ENCODE measurements at places on chromosomes 4 and X. TPM values are rescaled to one million over a fixed set of nuclear protein-coding genes. Genes with fewer than 3 reads are reported as not detected.
A peak's percentile ranks its signal among the peaks of the same experiment; 100 is the strongest.

- DNase-seq = peak; percentile 57
Measured at GRCh38 chr4:10461091-10461849, 4.0 kb upstream of the ZNF518B start.

DNA sequence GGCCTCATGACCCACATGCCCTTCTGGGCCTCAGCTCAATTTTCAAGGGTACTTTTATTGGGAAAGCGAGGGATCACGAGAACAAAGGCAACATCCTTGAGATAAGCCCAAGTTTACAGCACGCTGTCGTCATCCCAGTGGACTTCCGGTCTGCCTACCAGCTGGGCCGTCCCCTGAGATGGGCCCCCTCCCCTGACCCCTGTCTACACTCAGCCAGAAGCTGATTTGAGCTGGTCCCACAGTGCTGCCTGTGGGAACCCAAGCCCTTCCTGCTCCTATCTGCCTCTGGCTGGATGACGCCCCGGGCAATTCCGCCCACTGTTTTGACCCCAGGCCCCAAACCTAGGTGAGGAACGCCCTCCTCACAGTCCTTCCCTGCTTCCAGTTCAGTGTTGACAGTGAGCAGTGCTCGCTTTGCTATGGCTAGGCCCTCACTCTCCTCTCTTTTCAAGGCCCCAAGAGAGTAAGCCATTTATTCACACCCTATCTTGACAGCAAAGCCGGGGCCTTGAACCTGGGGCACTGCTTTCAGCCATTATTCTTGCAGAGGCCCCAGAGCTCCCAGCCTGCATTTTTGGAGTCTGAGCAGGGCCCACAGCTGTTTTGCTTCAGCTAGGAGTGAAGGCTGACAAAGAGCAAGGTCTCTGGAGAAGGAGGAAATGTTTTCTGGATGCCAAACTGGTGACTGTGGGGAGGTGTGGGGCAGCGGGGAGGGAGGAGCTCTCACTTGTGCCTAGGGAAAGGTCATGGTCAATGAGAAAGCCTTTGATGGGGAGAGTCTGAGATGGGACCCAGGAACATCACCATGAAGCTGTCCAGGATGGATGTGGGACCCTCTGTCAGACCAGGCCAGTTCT, 164.6 kb upstream of the BCOR start:
- DNase-seq = no peak

DNA sequence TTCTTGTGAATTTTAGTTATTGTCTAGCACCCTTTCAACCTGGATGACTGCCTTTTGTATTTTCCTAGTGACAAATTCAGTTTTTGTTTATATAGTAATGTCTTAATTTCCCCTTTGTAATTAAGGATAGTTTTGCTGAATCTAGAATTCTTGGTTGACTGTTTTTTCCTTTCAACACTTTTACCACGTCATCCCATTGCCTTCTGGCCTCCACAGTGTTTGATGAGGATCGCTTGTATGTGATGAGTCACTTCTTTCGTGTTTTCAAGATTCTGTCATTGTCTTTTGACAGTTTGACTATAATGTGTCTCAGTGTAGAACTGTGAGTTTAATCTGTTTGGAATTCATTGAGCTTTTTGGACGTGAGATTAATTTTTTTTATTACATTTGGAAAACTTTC, 30.1 kb downstream of the KDM6A start:
- DNase-seq = no peak

- no peak for DNase-seq
Measured at GRCh38 chrX:72371405-72371804, 65.7 kb upstream of the CITED1 start.

The TBCK gene
- total RNA-seq = 50.0 TPM

DNA sequence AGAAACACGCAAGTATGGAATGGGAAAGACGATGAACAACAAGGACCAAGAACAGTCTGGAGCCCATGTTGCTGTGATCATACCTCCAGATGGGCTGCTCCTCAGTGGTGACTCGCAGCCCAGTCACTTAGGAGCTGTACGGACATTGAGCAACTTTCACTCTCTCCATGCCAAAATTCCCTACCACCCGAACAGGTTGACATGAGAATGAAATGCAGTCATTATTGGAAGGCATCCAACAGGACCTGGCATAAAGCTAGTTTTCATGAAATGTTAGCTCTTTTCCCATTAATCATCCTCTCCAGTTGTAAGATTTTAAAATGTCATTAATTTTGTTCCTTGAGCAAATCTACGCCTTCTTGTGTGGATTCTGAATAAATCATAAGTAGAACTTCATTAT, 82.7 kb upstream of the GPM6B start:
- DNase-seq = no peak

- DNase-seq = no peak
Measured at GRCh38 chr4:188532751-188533150, 393.5 kb downstream of the TRIML1 start.

- DNase-seq = no peak
Measured at GRCh38 chr4:16206848-16207247, 19.4 kb downstream of the TAPT1 start.

DNA sequence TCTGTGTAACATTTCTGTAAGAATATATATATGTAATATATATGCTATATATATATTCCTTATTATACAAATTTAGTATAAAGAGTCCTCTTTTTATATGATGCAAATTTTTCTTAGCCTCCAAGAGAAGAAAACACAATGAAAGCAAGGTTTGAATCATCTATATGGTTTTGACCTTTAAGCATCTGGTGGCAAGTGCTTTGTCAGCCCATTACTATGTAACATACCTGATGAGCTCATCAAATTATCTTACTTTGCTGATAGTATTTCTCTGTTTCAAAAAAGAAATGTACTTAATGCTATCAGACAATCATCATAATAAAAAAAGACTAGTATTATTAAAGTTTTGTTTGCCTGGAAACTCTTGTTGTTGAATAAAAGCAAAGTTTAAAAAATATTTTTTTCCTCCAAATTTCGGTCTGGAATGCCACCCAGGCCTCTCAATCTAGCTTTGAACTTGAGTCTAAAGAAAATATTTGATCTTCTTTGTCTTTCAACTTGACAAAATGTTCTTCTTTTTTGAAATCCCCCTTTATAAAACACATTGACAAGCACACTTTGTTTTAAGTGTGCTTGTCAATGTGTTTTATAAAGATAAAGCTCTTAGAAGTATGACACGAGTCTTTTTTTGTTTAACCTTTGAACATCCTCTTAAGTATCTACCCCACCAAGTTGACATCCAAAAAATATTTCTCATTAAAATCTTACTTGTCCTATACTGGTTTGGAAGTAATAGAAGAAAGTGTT, 26.2 kb downstream of the ZNF330 start:
- DNase-seq = no peak

DNA sequence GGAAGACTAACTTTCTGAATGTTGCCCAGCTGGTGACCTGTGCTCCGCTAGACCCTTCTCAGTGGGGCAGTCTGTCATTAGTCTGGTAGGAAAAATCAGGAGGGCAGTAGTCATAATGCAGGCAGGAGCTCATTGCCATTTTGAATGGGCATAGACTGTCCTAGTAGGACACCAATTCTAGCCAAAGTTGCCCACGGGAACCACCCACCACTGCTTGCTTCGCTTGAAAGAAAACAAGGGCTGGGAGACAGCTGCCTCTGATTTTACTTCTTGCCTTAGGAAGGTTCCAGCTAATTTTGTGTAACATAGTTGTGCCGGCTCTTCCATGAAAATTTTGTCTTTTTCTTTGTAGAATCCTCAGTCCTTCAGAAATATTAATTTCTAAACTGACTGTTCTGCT, 23.3 kb downstream of the HOPX start:
- no peak for DNase-seq

GRCh38 chrX:37818031-37818430, 29.3 kb downstream of the DYNLT3 start:
- peak; percentile 14 for DNase-seq

GRCh38 chr4:56821381-56822243, at the start of gene SPINK2:
Gene SPINK2 (minus strand): TSS chr4:56821701. CDS start chr4:56821662, 39 bp downstream.
- peak; percentile 63 for DNase-seq

GRCh38 chr4:1009542-1010394, 1.7 kb upstream of the FGFRL1 start:
- peak; percentile 84 for DNase-seq

- no peak for DNase-seq
Measured at GRCh38 chr4:155609455-155610059, 57.1 kb upstream of the GUCY1A1 start.

The AKAP14 gene
- total RNA-seq = not detected

- DNase-seq = no peak
Measured at GRCh38 chr4:89344571-89344970, 37.0 kb upstream of the GPRIN3 start.

- no peak for DNase-seq
Measured at GRCh38 chr4:114146947-114147618, 167.6 kb upstream of the ARSJ start.

- peak; percentile 31 for DNase-seq
Measured at GRCh38 chr4:165207016-165207430, 338 bp upstream of the KLHL2 start.

The DRP2 gene
- total RNA-seq = 0.79 TPM

The GAGE12H gene
- total RNA-seq = not detected

GRCh38 chr4:118964891-118965411, 76.3 kb downstream of the SYNPO2 start:
- no peak for DNase-seq

The TLR2 gene
- total RNA-seq = 12.1 TPM

The VCX3B gene
- not detected for total RNA-seq

The POU3F4 gene
- 0.14 TPM for total RNA-seq

The HTN3 gene
- total RNA-seq = not detected

DNA sequence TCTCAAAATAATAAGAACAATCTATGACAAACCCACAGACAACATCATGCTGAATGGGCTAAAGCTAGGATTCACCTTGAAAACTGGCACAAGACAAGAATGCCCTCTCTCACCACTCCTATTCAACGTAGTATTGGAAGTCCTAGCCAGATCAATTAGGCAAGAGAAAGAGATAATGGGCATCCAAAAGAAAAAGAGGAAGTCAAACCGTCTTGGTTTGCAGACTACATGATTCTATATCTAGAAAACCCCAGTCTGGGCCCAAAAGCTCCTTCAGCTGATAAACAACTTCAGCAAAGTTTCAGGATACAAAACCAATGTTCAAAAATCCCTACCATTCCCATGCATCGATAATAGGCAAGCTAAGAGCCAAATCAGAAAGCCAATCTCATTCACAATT, 59.0 kb downstream of the CHM start:
- DNase-seq = no peak

DNA sequence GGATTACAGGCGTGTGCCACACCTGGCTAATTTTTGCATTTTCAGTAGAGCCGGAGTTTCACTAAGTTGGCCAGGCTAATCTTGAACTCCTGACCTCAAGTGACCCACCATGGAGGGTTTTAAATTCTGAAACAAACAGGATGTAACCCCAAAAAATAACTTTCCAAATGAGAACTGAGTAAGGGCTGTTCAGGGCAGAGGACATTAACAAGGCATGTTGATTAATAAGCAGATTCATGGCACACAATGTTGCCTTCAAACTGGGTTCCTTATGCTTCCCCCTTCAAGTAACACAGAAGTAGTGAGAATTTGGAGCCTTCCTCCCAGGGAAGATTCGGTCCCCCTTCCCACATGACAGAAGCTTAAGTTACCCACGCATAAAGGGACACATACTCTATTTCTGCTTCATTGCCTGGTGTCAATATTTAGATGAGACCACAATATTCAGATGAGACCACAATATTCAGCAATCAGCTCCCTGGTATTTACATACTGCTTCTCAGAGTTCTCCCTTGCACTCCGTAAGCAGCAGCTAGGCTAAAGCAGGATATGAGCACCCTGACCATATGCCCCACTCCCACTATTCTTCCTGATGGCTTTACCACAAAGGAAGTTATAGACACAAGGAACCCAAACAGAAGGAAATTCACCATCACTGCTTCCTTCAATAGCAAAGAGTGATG, 21.4 kb downstream of the GRSF1 start:
- no peak for DNase-seq

DNA sequence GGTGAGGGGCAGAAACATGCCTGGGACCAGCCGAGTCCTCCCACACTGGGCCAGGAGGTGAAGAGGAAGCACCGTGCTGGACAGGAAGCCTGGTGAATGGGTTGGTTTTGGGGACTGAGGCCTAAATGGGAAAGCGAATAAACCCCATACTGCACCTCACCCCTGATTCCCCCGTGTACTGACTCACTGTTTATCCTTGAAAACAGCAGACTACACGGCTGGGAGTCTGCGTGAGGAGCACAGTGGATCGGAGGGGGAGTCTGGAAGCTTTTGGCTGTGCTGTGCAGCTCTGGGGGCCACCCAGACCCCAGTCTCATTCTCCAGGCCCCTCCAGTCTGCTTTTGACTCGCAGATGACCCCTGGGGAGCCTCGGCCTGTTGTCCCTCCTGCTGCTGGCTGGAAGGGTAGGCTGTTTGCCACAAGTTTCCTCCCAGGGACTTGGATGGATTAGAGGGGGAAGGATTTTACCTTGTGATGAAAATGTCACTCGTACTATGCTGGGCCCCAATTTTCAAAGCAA, 90.0 kb downstream of the PSAPL1 start:
- no peak for DNase-seq

DNA sequence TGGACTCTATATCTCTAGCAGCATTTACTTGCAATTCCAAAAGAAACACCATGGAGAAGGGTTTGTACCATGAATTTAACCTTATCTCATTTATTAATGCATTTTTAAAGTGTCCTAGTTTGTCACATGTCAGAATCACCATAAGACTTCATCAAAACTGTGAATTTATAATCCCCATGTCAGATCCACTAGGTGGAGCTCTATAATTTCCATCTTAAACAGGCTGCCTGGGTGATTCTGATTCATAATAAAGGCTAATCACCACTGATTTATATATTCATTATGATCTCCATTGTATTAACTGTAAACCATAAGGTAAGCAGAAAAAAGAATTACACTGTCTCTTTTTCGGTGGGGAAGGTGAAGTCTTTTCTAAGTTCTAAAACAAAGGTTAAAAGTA, 4.0 kb downstream of the TCEAL2 start:
- no peak for DNase-seq

GRCh38 chrX:74923942-74924448, 1.3 kb downstream of the NEXMIF start:
- peak; percentile 16 for DNase-seq

DNA sequence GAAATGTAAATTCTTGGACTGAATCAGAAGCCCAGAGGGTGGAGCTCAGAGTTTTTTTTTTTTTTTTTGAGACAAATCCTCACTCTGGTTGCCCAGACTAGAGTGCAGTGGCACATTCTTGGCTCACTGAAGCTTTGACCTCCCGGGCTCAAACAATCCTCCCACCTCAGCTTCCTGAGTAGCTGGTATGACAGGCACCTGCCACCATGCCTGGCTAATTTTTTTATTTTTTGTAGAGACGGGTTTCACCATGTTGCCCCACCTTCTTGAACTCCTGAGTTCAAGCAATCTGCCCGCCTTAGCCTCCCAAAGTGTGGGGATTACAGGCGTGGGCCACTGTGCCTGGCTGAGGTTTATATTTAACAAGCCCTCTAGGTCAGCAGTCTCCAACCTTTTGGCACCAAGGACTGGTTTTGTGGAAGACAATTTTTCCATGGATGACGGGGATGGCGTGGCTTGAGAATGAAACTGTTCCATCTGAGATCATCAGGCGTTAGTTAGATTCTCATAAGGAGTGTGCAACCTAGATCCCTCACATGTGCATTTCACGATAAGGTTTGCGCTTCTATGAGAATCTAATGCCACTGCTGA, 76.7 kb downstream of the FHIP1A start:
- no peak for DNase-seq

The WDR17 gene
- 0.96 TPM for total RNA-seq

The MAGEA8 gene
- not detected for total RNA-seq

GRCh38 chrX:153564047-153564606, 34.8 kb downstream of the CCNQ start:
- no peak for DNase-seq
